ENCODE measurements at places on chromosomes 3 and 15.

DNA sequence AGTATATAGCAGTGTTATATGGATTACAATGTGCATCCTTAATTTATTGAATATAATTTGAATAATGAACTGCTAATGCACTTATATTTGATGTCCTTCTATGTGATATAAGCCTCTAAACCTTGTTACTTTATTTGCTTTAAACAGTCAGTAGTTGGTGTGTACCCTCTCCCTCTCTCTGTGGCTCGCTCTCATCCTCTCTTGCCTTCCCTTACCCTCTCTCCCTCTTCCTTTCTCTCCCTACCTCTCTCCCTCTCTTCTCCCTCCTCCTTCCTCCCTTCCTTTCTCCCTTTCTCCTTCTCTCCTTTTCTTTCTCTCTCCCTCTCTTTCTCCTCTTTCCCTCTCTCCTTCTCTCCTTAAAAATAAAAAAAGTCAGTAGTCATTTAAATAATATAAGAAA, 28.9 kb downstream of the MGA start:
- DNase-seq: no peak

- DNase-seq: peak; percentile 59
Measured at GRCh38 chr3:32176989-32177701, 61.3 kb upstream of the CMTM8 start.

DNA sequence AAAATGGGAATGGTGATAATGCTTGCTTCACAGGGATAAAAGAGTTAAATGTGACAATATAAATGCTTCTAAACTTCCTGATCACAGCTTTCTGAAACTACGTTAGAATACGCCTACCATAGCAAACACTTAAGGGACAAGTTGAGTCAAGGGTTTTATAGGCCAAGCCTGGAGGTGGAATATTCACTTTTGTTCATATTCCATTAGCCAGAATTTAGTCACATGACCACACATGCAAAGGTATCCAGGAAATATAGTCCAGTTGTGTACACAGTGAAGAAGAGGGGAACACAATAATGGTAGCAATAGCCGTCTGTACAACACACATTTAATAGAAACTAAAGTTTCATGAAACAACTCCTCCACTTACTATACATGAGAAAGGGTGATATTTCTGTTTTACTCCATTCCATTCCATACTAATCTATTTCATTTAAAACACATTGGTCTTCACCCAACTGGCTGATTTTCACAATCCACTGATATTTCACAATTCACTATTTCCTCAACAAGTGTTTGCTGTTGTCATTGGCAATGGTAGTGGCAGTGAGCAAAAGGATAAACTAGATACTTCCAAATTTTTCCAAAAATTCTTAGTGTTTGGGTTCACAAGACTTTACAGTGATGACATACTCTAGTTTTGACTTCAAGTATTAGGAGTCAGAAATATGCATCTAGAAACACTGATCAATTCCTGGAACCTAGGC, 270.9 kb downstream of the ERC2 start:
- no peak for DNase-seq

DNA sequence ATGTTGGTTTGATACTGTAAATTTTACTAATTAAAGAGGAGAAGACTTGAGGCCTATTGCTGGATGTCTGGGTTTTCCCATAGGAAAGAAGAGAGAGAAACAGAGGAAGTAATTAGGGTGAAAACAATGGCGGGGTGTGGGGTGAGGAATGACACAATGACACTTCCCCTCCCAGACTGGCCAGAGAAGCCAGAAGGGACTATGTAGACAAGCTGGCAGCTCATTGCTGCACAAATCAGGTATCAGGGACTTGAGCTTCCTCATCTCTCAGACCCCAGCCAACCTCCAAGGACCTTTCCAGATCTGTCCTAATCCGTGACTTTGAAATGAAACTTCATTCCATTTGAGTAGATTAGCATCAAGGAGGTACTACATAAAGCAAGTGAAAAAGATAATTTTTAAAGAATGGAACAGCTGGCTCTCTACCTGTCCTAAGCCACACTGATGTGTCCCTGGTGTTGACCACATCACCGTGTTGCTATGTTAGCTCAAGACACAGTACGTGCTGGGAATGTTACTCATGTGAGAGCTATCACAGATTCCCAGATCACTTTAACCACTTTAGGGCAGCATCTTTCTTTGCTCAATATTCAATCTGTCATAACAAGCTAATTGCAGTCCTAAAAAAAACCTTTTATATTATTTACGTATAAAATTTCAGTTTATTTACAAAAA, 22.2 kb downstream of the TMEM212 start:
- DNase-seq: no peak

DNA sequence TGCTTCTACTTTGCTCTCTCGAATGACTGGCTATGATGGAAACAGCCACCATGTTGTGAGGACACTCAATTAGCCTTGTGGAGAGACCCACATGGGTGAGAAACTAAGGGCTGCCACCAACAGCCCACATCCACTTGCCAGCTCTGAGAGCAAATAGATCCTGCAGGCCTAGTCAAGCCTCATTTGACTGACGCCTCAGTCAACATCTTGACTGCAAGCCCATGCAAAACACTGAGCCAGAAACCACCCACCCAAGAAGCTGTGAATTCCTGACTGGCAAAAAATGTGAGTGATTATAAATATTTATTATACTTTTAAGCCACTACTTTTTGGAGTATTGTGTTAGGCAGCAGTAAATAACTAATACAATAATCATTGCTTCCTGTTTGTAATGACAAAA, 58.4 kb downstream of the NOX5 start:
- DNase-seq: no peak

GRCh38 chr3:20225769-20226168, 39.8 kb upstream of the SGO1 start:
- DNase-seq: peak; percentile 31

Measured in ACHN (cell line).